ENCODE measurements at places on chromosomes 16 and 17. TPM values are rescaled to one million over a fixed set of nuclear protein-coding genes. Genes with fewer than 3 reads are reported as not detected.

Gene NLE1
- 16.5 TPM for polyA plus RNA-seq

Gene HIGD1B
- polyA plus RNA-seq = 1.9 TPM

Gene DBNDD1
- polyA plus RNA-seq = 11.0 TPM

Gene GAS7
- polyA plus RNA-seq = 16.6 TPM

Gene SCN4A
- 1.3 TPM for polyA plus RNA-seq

Gene CHCT1
- polyA plus RNA-seq = not detected

Gene CEP295NL
- polyA plus RNA-seq = 0.24 TPM

Gene ICAM2
- 33.4 TPM for polyA plus RNA-seq

Gene WDR59
- 79.0 TPM for polyA plus RNA-seq

Gene PYDC1
- not detected for polyA plus RNA-seq

Gene SSH2
- 18.2 TPM for polyA plus RNA-seq

Gene AURKB
- polyA plus RNA-seq = 36.7 TPM

Gene ASGR1
- 5.3 TPM for polyA plus RNA-seq

Gene INTS2
- 12.3 TPM for polyA plus RNA-seq

Gene WNT9B
- 9.4 TPM for polyA plus RNA-seq

Gene KRT33B
- not detected for polyA plus RNA-seq

Gene ENPP7
- 2.4 TPM for polyA plus RNA-seq

Gene NPIPB4
- polyA plus RNA-seq = 33.9 TPM

Gene CD300A
- polyA plus RNA-seq = 1.3 TPM

Gene TMEM186
- polyA plus RNA-seq = 16.5 TPM

Gene ZSCAN10
- 0.11 TPM for polyA plus RNA-seq

Gene EDC4
- 83.2 TPM for polyA plus RNA-seq

Gene PPY
- polyA plus RNA-seq = not detected

Gene TXNDC17
- 95.4 TPM for polyA plus RNA-seq

Gene HSPB9
- polyA plus RNA-seq = 0.17 TPM

Gene SNX20
- polyA plus RNA-seq = 0.56 TPM

Gene KIF18B
- polyA plus RNA-seq = 9.7 TPM

Gene CDRT15
- 0.44 TPM for polyA plus RNA-seq

Gene CLDN7
- 46.1 TPM for polyA plus RNA-seq

Gene HP
- polyA plus RNA-seq = 0.47 TPM

Gene TMEM204
- polyA plus RNA-seq = 18.8 TPM

Gene NPB
- polyA plus RNA-seq = 0.96 TPM

Gene ZNF500
- 13.4 TPM for polyA plus RNA-seq

Gene C17orf100
- polyA plus RNA-seq = 10.3 TPM

Gene LITAFD
- not detected for polyA plus RNA-seq

Gene TMEM238L
- polyA plus RNA-seq = 0.72 TPM

Gene KRT24
- not detected for polyA plus RNA-seq

Gene ELMO3
- 4.9 TPM for polyA plus RNA-seq
